Activated naive CD4-positive, alpha-beta T cell treated with anti-CD3 and anti-CD28 coated beads for 36 hours (primary cell): ENCODE measurements at places on chromosomes 7 and 10. TPM values are rescaled to one million over a fixed set of nuclear protein-coding genes. Genes with fewer than 3 reads are reported as not detected.

GRCh38 chr7:81611040-81611439 is 158.8 kb downstream of the HGF start:
- no peak for DNase-seq

- peak; percentile 4 for DNase-seq
Observed at GRCh38 chr7:372932-373791, 83.2 kb downstream of the FOXL3 start.

Gene ZDHHC6
- total RNA-seq = 37.8 TPM

DNA sequence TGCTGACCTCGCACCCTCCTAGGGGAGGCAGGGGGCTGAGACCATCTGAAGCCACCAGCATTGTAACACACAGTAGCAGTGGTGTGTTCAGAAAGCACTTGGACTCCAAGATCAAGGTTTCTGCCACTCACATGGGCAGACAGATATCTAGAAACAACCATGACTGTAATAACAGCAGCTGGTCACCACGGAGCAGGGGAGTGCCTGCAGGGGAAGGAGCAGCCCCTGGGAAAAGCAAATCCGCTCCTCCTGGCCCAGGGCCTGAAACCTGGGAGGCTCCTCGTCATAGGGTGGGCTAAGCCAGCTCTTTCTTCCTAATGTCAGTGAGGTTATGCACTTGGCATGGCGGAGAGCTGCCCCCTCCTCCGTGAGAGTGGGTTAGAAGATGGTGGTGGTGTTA is 118.4 kb upstream of the INSYN2A start:
- no peak for DNase-seq

Gene OPN1SW
- total RNA-seq = not detected

DNA sequence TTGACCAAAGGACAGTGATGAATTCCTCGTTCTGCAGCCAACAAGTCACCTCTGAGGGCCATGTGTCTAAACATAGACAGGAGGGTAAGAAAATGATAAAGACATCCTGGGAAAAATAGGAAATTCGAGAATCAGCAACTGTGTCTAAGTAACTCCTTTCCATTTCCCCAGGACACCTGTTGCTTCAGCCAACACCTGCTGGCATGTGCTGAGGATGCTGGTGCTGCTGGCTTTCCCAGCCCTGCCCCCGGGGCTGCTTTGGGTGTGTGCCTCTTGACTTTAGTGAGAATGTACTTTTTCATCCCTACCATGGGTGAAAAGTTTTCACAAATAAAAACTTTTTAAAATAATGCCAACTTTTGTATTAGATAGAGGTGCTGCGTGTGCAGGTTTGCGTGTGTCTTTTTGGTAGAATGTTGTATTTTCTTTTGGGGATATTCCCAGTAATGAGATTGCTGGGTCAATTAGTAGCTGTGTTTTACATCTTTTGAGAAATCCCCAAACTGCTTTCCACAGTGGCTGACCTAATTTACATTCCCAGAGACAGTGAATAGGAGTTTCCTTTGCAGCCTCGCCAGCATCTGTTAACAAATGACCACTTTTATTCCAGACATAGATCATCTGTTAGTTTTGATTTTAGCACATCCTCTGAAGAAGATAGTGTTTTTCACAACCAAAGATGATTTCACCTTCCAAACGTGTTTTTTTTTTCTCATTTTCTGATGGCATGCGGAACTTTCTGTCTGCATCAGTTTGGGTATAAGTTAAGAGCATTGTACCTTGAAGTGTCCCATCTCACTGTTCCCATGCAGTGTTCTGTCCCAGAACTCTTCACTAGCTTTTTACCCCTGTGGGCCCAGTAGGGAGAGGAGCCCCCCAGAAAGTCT is 104.2 kb upstream of the ACBD5 start:
- peak; percentile 30 for DNase-seq

Gene ZNF467
- total RNA-seq = 0.93 TPM

Gene PARP12
- 25.2 TPM for total RNA-seq

Gene MYH16
- total RNA-seq = not detected

Gene CACNA2D1
- not detected for total RNA-seq

DNA sequence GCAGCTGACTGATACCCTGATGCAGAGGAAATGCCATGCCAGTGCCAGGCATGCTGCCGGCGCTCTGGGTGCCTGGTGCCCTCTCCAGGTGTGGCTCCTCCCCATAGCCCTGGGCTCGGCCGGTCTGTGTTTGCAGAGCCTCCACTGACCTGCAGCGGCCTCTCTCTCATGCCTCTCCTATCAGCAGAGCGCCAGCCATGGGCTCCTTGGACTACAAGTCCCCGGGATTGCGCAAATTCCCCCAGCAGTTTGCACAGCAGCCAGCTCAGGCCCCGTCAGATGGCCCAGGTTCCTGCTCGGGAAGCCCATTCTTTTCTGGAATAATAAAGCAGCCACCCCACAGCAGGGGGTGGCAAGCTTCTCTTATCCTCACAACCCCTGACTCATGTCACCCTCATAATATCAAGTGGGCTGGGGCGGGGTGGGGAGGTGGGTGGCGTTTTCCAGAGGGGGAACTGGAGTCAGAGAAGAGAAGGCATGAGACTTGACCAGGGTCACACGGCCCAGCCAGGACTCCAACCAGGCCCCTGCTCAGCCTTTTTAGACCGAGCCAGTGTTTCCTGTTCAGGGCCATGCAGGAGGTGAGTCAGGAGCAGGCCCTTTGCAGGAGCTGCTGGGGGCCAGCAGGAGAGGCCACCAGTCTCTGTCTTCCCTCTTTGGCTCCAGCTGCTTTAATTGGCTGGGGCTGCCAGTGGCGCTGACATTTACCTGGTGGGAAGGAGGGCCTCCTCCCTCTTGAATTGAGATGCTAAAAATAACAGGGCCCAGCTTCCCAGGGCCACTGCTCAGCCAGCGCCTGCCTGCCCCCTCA is 58.6 kb downstream of the ZMIZ1 start:
- DNase-seq = no peak

DNA sequence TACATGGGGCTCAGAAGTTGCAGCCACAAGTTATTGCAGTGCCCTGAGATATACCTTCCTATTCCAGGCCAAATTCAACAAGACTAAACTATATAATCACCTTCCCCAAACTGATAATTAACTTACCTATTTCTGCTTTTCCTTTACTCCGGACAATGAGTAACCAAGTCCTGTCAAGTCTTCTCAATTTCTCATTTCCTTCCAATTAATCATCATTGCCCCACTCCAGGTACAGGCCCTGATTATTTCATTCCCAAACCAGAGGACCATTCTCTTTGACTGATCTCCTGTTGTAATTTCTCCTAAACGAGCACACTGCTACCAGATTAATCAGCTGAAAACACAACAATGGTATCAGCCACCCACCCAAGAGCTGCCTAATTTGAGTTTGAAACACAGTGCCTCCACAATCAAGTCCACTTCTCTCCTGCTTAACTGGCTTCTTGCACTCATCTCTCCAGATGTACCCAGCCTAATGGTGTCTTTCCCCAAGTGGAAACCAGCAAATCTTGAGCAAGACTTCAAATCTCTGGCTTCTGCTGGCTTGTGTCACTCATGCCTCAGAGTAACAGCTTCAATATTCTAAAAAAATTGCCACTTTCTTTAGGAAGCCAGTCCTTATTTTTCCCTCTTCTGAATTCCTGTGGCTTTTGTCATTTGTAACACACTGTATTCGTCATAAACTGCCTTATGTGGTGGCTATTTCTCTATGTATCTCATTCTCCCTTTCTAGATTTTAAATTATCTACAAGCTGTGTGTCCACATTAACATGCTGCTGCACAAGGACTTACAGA is 89.1 kb downstream of the CDK6 start:
- DNase-seq = no peak

DNA sequence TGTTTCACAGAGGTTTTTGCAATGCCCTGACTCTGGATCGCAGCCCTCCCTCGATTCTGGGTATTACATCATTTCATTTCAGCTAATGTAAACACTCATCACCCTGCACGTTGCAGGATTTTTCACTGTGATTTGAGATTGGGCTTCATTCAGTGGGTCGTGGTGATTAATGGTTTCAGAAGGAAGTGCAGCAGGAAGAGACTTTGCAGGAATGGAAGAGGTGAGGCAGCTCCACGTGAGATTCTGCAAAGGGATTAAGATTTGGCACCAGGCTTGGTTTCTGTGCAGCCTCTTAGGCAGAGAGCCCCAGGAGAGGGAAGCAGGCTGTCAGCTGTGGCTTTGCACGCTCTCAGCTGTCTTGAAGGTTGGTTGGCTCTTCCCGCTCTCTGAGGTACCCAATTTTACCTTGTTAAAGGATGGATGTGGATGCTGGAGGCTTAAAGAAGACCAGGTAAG is 95.2 kb downstream of the PLCE1 start:
- DNase-seq = no peak

Gene ORAI2
- 16.4 TPM for total RNA-seq

GRCh38 chr10:133226251-133226808 is 3.7 kb upstream of the UTF1 start:
- peak; percentile 50 for DNase-seq

Gene MALRD1
- not detected for total RNA-seq

DNA sequence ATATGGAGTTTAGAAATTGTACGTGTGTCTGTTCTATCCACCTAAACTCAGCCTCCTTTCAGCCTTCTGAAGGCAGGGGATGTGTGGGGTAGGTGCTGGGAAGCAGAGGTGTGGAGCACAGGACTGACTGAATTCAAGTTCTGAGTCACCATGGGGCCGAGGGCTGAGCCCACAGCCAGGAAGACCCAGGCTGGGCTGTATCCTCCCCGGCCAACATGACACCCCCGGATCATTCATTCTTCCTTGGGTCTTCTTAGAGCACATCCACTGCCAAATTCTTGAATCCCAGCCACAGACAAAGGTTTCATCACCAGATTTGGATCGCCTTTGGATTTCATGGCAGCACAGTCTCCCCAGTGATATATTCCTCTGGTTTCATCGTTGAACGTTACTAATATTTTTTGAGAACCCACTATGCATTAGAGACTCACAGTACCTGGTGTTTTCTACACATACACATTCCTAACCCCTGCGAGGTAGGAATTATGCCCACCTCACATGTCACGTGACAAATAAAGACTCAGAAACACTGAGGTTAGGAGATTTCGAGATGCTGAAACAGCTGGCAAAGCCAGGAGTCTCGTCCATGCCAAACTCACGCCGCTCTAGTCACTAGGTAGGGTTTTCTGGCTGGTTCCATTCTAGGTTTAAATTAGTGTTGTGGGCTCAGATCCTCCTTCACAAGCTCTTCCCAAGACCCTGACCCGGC is 26.9 kb downstream of the CCDC3 start:
- DNase-seq = no peak

GRCh38 chr7:151891182-151891581 is 14.3 kb upstream of the PRKAG2 start:
- no peak for DNase-seq

GRCh38 chr10:122051609-122052385 is 62.8 kb downstream of the TACC2 start:
- DNase-seq = no peak

- DNase-seq = no peak
Observed at GRCh38 chr7:33892945-33893344, 12.4 kb upstream of the BMPER start.

DNA sequence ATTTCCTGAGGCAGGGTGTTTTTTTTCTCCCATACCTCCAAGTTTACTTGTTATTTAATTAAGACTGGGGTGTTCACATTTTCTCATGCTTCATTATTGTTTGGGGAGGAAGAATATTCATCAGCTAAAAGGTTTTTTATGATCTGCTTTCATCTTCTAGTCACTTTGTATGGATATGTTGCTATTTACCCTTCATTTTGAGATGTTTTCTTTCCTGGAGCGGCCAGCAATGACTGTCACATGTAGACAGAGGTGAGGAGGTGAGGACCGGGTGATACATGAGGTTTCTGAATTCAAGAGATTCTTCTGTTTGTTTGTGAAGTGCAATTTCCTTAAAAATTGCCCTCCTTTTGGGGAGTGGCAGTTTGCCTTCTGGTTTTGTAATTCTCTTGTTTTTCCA is 261.8 kb upstream of the BMPER start:
- no peak for DNase-seq

DNA sequence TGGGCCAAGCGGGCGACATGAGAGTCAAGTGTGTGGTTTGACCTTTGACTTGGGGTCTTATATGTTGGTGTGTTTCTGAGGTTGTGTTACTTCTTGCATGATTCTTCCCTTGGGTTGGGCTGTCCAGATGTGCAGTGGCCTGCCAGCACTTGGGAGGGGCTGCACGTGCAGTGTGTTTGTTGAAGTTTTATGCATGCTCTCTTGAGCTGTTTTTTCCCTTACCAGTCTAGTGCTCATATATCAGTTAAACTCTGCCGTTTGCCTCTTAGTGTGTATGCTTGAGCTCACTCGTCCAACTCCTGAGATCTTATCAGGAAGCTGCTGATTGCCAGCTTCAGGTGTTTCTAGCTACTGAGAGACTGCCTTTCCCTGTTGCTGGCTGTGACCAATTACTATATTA is 23.1 kb downstream of the SP4 start:
- no peak for DNase-seq

GRCh38 chr7:110317541-110318265 is 773.2 kb upstream of the LRRN3 start:
- DNase-seq = peak; percentile 4

DNA sequence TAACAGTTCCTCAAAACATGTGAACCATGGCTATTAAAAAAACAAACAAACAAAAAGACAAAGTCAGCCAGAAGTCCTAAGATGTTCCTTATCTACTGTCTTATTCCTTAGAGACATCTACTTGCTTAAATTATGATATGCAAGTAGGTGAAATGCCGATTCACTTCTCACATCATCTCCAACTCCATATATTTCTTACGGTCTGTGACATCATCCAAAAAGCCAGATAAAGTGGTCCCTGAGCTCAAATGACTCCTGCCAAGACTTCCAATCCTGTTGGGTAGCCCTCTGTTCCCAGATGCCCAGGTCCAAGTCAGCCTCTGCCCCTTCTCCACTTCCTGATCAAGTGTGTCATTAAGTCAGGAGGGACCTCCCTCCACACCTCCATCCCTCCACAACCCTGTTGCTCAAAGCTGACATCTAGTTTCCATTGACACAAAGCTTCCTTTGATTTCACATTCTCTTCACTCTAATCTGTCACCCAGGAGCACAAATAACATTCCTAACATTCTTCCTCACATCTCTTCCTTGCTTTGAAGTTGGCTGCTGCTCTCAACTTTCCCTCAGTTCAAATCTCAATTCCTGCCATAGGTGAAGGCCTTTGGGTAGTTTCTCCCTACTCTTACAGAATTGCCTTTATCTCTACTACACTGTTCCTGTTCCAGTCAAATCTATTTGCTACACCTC is 56.1 kb upstream of the PDLIM1 start:
- no peak for DNase-seq

DNA sequence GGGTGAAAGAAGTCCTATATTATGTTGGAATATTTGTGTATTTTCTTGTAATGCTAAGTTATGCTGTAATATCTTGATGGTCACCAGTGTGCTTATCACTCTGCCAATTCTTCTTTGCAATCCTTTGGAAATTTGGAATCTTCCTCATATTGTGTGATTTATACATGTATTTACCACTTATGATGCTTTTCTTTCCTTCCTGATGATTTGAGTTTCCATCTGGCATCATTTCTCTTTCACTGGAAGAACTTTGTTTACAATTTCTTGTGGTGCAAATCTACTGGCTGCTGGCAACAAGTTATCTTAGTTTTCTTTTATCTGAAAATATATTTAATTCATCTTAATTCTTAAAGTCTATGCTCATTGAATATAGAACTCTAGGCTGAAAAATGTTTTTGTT is 29.2 kb downstream of the CFAP69 start:
- no peak for DNase-seq

Gene TWIST1
- not detected for total RNA-seq
